ENCODE measurements at places on chromosomes 11 and 22. TPM values are rescaled to one million over a fixed set of nuclear protein-coding genes. Genes with fewer than 3 reads are reported as not detected.
A peak's percentile ranks its signal among the peaks of the same experiment; 100 is the strongest.

Gene LRRC32
- total RNA-seq, result 47.2 TPM

Gene MISFA
- 1.7 TPM for total RNA-seq

Gene HSCB
- 10.8 TPM for total RNA-seq

DNA sequence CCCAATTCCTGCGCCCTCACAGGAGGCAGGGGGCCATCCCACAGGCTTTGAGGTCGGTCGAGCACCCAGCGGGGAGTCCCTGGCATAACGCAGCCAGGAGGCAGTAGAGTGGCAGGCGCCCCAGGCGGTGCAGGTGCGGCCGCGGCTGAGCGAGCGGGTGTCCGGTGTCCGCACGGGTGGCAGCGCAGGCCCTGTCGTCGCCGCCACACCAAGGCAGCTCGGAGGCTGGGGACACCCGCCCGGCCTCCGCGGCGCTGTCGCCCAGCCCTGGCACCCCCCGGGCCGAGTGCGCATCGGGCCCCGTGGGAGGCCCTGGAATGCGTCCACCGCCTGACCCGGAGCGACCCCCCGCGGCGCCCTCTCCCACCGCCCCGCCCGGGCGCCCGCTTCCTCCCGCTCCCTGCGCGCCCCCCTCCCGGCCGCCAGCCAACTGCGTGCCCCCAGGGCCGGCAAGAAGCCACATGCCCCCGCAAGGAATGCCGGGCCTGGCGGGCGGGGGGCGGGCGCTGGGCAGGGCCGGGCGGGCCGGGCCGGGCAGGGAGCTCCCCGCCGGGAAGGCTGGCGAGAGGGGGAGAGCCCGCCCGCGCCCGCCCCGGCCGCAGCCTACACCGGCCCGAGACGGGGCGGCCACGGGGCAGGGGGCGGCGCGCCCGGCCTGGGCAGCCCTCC, 33.9 kb downstream of the PRDM11 start:
- DNase-seq, result peak; percentile 82

DNA sequence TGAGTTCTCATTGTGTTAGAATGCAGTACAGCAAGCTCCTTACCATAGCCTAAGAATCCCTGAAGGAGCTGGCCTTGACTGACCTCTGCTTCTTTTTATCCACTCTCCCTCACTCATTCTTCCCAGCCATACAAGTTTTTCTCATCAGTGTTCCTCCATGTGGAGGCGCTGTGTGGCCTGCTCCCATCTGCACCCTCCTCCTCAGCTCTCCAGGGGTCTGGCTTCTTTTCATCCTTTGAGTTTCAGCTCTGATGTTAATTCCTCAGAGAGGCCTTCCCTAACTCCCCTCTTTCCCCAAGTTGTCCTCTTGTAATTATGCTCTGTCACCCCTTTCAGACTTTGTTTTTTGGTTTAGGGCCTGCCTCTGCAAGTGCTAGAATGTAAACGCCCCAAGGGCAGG, 144.8 kb downstream of the WNT7B start:
- peak; percentile 6 for DNase-seq

DNA sequence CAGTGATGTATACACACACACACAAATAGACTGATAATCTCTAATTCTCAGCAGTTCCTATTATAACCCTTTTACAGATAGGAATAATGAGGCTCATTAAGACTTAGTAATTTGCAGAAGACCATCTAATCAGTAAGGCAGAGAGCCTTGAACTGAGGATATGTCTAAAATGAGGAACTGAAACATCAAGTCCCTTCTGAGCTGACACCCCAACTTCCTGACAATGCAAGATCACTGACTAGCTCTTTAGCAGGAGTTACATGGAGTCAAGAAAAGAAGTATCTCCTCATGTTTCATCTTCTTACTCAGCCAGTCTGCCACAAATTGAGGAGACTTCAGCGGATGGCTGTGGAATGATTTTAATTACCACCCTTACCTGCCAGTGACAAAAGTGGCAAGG, 193.0 kb downstream of the MSANTD4 start:
- DNase-seq, result no peak

GRCh38 chr22:49193348-49193747, 634.3 kb downstream of the BRD1 start:
- DNase-seq, result no peak

Gene C22orf42
- 0.96 TPM for total RNA-seq

Gene MS4A3
- 7.2 TPM for total RNA-seq

DNA sequence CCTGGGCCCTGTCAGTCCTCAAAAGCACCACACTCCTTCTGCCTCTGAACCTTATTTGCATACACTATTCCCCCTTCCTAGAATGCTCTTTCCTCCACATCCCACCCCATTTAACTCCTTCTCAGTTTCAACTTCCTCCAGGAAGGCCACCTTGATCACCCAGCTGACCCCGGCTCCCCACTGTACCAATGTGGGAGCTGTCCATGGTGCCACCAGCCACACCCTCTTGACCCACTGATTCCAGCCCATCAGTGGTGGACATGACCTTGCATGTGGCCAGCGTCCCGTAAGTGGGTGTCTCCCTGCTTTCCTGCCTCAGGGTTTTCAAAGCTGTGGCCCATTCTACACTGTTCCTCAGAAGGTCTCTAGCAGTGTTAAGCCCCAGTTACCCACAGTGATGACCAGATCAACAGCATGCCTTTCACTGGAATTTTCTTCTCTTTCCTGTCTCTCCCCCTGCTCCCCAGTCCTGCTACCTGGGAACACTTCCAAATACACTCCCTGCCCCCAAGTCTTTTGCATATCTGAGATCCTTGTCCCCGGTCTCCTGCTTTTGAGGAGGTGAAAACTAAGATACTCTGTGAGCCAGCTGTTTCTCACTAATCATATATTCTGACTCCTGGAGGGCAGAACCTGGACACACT, 346.6 kb downstream of the MN1 start:
- DNase-seq, result no peak

Gene TESMIN
- total RNA-seq, result 9.6 TPM

Gene SLC22A24
- total RNA-seq, result not detected

DNA sequence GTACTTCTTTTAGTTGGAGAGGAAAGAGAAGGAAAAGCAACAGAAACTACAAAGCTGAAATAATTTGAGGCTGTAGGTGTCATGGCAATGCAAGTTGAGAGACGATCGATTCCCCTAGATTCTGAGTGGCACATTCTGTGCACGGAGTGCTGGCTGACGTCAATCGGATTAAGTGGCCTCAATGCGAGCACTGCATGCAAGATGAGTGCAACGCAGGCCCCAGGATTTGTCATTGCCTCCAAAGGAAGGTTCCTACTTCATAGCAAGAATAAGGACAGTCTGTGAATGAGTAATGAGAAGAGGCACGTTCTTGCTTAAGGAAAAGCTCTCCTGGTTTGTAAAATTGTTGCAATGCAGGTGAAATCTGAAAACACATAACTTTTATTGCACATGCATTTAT, 892.4 kb downstream of the KCNA4 start:
- DNase-seq, result no peak

GRCh38 chr11:62546929-62547625, 471 bp upstream of the AHNAK start:
- DNase-seq, result peak; percentile 77

Gene PHOX2A
- total RNA-seq, result 1.2 TPM

DNA sequence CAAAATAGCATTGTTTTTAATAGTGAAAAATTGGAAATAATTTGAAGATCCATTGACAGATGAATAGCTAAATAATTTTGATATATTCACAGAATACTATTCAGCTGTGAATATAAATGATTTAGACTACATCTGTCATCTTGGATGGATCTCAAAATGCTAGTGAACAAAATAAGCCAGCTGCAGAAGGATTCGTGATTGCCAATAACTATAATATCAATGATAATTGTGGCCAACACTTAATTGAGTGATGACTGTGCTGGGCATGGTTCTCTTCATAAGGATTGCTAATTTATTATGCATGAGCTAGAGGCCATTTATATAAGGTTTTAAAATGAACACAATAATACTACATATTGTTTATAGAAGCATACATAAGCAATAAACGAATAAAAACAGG, 60.4 kb downstream of the CTTN start:
- no peak for DNase-seq

Gene PTH
- 19.3 TPM for total RNA-seq

DNA sequence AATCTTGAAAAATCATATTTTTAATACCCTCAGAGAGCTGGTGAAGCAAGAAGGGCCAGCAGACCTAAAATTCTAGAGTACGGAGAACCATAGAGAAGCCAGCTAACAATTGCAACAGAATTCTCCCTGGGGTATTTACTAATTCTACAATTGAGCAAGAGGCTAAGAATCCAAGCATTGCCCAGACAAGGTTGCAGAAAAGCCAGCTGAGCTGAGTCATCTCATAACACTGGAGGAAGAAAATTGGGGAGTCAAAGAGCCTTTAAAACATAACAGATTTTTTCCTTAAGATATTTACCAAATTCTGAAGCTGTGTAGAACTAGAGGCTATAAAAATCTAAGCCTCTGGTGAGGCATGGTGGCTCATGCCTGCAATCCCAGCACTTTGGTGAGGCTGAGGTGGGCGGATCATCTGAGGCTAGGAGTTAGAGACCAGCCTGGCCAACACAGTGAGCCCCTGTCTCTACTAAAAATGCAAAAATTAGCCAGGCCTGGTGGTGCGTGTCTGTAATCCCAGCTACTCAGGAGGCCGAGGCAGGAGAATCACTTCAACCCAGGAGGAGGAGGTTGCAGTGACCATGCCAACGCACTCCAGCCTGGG, 13.6 kb upstream of the TMEM216 start:
- peak; percentile 92 for DNase-seq

GRCh38 chr11:127056338-127056971, 55.9 kb upstream of the KIRREL3 start:
- no peak for DNase-seq

GRCh38 chr11:113072237-113072858, 111.1 kb downstream of the NCAM1 start:
- no peak for DNase-seq

Gene PRMT3
- total RNA-seq, result 13.7 TPM

Gene ADAMTS8
- total RNA-seq, result 9.9 TPM

DNA sequence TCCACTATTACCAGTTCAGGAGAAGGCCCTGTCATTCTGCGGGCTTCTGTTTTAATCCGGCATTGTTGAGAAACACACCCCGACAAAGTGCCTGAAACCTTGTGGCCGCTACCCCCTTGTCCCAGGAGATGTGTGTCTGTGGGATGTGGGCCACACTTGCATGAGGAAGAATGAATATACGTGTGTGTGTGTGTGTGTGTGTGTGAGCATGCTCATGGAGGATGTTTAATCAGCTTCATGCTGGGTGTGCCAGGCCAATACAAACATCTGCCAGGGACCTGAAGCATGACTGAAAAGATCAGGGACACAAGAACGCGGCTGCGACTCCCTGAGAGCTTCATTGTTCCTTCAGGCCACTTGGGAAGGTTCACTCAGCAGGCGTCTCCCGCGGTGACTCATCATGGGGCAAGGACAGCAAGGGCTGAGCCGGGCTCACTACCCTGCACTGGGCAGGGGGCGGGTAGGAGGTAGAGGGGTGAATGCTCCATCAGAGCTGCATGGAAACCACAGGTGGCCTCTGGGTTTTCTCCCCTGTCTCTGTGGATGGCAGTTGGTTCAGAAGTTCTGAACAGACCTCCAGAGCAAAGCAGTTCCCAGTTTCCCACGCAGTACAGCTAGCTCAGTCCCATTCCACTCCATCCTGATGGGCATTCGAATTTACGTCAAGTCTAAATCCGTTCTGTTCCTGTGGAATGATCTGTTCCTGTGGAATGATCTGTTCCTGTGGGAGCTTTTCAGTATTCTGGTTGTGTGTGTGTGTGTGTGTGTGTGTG, 7.0 kb upstream of the MALAT1 start:
- peak; percentile 83 for DNase-seq

DNA sequence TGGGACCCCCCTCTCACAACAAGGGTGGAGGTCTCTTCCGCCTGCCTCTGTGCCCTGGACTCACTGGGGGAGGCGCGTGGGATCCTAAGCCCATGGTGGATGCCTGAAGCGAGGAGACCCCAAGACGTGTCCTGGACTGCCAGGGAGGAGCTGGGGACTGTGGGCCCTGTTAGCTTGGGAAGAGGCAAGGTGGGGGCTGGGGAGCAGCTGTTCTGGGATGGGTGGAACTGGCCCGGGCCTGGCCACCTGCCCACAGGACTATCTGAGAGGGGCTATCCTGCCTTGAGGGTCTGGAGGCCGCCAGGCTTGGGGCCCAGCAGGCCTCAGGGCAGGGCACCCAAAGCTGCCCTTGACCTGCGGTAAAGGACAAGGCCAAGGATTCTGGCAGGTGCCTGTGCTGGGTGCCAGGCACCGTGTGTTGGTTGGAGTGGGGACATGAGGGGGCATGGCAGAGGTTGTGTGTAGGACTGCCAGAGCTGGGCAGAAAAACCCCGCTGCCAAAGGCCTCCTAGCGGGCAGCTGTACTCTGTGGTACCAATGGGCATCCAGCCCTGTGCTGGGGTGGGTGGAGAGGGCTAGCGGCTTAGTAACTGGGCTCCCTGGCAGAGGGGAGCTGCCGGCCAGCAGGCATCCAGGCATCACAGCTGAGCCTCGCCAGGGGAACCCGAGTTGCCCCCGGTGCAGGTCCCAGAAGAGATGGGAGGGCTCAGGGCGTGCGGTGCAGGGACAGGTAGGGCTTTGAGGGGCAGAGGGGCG, 670 bp downstream of the LSP1 start:
- DNase-seq, result no peak

Gene ZFPL1
- 28.6 TPM for total RNA-seq

GRCh38 chr22:49320714-49321476, 506.8 kb downstream of the BRD1 start:
- no peak for DNase-seq

DNA sequence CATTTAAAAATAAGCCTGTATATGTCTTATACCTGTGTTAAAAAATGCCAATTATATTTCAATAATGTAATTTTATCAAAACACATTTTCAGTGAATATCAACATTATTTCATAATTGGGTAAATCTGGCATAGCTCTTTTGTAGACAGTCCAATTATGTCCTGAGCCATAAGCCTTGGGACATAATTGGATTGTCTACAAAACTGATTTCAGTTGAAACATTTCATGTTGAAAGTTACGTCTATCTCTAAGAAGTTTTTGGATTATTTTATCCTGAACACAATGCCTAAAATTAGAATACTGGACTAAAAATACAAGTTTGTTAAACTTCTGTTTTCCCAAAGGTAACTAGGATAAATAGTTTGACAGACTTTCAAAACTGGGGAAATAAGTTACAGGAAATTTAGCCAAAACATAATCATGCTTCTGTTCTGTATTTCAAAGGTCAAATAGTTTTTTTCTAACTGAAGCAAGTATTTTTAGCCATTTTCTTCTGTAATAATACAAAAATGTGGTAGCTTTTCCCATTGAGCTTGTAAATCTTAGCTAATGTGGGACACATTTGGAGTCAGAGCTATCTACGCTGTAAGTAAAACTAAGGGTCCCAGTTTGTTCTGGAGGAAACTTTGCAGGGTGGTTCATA, 100.7 kb upstream of the BIRC3 start:
- DNase-seq, result peak; percentile 55

Gene KCNJ1
- 2.6 TPM for total RNA-seq

All from umbilical cord (tissue), 2 donors.